ENCODE measurements at places on chromosomes 1 and 21. TPM values are rescaled to one million over a fixed set of nuclear protein-coding genes. Genes with fewer than 3 reads are reported as not detected.
A peak's percentile ranks its signal among the peaks of the same experiment; 100 is the strongest.

The TEX38 gene
- total RNA-seq, result 0.39 TPM

DNA sequence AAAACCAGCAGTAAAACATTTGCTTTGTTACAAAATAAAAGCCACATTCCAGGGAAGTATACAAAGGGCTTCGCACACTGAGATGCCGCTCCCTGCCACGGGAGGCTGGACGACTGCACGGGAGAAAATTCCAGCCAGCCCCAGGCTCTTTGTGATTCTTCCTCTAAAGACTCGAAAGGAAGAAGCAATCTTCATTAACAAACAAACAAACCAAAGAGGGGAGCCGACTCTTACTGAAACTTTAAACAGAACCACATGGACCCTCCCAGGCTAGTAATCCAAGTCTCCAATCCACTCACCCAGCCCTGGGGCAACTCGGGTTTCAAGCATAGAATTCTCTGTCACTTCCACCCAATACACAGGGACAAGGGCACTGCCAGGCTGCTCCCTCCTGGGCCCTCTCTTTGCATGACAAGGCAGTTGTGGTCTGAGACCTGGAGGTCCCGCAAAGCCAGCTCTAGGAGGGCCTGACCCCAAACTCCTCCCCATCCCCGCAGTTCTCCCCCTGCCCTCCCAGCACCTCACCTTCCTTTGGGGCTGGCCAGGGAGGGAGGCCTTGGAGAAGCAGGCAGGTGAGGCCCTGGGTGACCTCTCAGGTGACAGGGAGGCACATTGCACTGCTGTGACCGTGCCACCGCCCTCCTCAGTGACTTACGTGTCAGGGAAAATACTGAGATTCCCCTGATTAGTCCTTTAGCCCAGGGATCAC lies 26.6 kb upstream of the COL18A1 start:
- DNase-seq, result no peak

- no peak for DNase-seq
Observed at GRCh38 chr1:82931006-82931405, 1067.9 kb downstream of the TTLL7 start.

DNA sequence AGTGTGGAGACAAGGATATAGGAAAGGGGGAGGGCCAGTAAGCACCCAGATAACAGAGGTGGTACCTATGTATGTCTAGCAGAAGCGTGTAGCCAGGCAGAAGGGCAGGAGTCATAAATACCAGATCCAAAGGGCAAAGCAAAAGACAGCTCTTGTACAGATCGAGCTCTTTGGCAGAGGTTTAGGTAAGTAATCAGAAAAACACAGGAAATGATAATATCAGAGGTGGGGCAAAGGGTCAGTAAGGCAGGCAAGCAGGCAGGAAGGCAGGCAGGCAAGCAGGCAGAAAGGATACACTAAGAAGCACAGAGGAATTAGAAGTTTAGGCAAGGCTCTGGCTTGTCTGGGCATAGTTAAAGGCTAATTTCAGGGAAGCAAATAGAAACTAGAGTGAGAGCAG lies 22.7 kb upstream of the SLFNL1 start:
- DNase-seq, result no peak

GRCh38 chr1:49183489-49183888 lies 406.8 kb upstream of the BEND5 start:
- no peak for DNase-seq

GRCh38 chr1:179599623-179600249 lies 8.1 kb downstream of the TDRD5 start:
- no peak for DNase-seq

The NBPF8 gene
- 12.7 TPM for total RNA-seq

- DNase-seq, result no peak
Observed at GRCh38 chr1:46370214-46370633, 23.9 kb upstream of the FAAH start.

The CD164L2 gene
- total RNA-seq, result not detected

The CRNN gene
- not detected for total RNA-seq

The ARHGEF19 gene
- 24.8 TPM for total RNA-seq

DNA sequence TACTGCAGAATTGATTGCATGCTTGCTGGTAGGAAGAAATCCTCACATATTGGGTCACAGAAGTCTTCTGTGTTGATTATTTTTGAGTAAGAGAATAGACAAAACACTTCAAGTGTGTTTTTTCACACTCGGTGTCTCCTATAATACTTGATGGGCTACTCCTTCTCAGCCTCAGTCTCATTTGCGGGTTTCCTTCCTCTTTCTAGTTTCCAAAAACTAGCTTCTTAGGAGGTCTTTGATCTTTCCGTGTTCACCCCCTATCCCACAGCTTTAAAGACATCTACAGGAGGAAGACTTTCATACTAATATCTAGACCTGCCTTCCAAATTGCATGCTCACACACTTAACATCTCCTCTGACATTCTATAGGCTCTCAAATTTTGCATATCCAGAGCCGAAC lies 40.7 kb upstream of the NTPCR start:
- no peak for DNase-seq

- DNase-seq, result no peak
Observed at GRCh38 chr1:167430849-167431242, 87.5 kb downstream of the CD247 start.

The OR2AK2 gene
- total RNA-seq, result not detected

DNA sequence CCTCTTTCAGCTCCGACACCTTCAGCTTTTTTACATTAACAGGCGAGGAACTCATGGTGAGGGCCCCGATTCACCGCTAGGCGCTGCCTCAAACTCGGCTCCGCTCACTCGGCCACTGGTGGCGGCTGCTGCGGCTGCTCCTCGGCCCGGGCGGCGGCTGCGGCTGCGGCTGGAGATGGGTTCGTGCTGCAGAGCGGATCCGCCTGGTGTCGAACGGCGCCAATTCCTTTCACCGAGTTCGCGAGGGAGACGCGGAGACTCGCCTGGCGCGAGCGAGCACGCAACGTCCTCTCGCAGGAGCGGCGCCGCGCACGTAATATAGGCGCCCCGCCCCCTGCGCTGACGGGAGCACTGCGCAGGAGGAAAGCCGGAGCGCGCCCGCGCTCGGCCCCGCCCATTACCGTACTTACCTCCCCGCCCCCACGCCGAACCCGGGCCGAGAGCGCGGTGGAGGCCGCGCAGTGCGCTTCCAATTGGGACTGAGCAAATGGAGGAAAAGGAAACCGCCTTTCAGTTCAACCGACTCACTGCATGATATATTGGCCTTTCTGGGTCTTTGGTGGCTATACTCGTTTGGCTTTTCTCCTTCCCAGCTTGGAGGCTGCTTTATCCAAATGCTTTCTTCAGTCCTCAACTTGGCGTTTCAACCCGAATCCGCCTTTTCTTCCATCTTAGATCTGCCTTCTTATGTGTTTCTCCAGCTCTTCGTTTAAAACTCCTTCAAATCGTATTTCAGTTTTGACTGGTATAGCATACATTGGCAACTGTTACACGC lies at the start of gene HNRNPU:
Gene HNRNPU, minus strand, starts transcription at position 291 of the 775 bp plus-strand sequence. Its CDS starts 236 bp downstream, at position 55.
- DNase-seq, result peak; percentile 96

DNA sequence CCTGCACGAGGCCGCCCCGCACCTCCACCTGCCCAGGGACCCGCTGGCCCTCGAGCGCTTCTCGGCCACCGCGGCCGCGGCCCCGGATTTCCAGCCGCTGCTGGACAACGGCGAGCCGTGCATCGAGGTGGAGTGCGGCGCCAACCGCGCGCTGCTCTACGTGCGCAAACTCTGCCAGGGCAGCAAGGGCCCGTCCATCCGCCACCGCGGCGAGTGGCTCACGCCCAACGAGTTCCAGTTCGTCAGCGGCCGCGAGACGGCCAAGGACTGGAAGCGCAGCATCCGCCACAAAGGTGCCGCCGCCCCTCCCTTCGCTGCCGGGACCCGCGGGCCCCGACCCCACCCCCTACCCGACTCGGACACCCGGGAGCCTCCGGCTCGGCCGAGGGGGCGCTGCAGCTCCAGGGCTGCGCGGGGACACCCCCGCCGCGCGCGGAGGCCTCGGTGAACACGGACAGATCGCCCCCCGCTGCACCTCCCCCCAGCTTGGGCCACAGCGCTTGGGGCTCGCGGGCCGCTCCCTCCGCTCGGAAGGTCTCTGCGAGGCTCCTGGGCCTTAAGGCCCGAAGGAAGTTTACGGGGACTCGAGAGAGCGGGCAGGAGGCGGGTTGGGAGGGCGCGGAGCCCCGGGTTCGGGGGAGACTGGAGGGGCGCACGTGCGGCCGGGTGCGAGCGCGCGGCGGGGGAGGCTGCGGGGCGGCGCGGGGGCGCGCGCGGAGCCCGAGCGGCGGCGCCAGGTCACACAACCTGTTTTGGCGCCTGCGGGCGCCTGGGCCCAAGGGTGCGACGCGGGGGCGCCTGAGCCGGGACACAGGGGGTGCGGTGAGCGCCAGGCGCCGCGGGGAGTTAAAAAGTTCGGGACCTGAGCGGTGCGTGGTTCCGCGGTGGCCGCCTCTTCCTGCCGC lies 1.2 kb downstream of the SAMD11 start:
- DNase-seq, result no peak

GRCh38 chr1:204419064-204419403 lies 7.4 kb upstream of the PPP1R15B start:
- no peak for DNase-seq

DNA sequence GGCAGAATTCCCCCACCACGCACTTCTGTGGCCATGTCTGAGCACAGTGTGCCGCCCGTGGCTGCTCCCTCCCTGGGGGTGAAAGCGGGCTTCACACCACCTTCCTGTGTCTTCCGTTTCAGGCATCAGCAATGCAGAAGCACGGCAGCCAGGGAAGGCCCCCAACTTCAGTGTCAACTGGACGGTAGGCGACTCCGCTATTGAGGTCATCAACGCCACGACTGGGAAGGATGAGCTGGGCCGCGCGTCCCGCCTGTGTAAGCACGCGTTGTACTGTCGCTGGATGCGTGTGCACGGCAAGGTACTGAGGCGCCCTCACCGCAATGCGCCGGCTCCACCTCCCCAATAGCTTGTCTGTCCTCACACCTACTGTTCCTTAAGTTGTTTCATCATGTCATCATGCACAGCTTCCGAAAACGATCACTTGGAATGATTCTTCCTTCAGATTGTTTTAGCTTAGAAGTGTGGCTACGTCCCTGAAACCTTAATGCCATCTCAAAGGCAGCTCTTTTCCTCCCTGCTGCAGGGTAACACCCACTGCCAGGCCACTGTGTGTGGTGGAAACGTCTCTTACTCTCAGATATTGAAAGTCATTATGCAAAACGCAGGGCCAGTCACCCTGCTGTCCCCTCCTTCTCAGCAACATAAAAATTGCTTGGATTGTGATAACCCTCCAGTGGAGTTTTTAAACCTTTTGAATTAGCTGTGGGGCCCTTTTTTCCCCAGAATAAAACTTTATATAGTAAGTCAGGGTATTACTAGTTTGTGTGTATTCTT lies 66.8 kb downstream of the POFUT2 start:
- DNase-seq, result no peak

GRCh38 chr1:36448530-36449056 lies 1.7 kb downstream of the OSCP1 start:
- DNase-seq, result no peak

- no peak for DNase-seq
Observed at GRCh38 chr1:185157599-185158412, 839 bp downstream of the SWT1 start.

The PLEKHN1 gene
- total RNA-seq, result 28.5 TPM

The OR2L5 gene
- not detected for total RNA-seq

- DNase-seq, result no peak
Observed at GRCh38 chr1:98733782-98734112, 72.2 kb downstream of the SNX7 start.

- no peak for DNase-seq
Observed at GRCh38 chr21:16193496-16194094, 463.8 kb downstream of the USP25 start.

DNA sequence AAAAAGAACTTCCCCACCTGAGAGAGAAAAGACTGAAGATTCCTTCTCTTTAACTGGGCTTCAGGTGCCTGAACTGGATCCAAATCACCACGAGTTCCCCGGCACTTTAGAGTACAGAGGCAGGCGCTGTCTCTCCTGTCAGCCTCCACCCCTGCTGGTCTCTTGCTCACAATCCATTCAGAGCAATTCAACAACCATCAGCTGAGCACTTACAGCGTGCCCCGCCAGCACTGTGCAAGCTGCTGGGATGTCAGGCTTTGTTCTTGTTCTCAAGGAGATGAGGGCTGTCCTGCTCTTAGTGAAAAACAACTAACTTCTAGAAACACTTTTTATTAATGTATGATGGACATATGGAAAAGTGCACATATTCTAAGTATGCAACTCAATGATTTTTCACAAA lies 68.7 kb upstream of the VAMP3 start:
- no peak for DNase-seq

GRCh38 chr1:52343979-52344378 lies 22.0 kb downstream of the CC2D1B start:
- DNase-seq, result no peak

All from ureter (tissue), 1 donor.